ENCODE measurements at places on chromosomes 3 and 15. TPM values are rescaled to one million over a fixed set of nuclear protein-coding genes. Genes with fewer than 3 reads are reported as not detected.

GRCh38 chr15:70555713-70556112, 207.6 kb downstream of the UACA start:
- no peak for DNase-seq

Gene MAGEL2
- 0.09 TPM for total RNA-seq

DNA sequence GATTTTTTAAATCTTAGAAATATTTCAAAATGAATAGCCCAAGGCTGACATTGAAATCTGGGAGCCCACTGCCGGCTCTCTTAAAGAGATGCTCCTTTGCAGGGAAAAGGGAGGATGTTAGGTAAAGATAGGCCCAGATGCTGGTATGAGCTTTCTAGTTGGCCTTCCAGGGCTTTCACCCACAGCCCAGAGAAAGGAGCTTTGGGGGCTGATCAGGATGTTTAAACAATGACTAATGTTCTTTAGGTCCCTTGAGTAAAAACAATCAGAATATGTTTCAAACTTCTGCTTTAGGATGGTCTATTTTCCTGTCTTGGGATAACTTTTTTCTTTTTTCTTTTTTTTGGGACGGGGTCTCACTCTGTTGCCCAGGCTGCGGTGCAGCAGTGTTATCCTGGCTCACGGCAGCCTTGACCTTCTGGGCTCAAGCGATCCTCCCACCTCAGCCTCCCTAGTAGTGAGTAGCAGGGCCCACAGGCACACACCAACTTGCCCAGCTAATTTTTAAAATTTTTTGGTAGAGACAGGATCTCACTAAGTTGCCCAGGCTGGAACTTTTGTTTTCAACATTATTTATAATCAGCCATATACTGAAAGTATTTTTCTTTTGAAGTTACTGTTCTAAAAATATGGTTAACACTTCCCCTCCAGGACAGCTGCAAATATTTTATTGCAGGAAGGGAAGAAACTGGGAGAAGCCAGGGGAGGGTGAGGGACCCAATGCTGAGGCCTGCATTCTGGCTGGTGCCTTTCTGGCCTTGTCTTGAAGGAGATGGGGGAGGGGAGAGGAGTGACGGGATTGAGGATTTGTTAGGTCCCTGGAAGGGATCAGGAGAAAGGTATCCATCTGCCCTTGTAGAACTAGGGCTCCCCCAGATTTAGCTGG, 70.1 kb downstream of the TRAK1 start:
- no peak for DNase-seq

Gene KCNH8
- total RNA-seq, result not detected

- DNase-seq, result no peak
Measured at GRCh38 chr3:45486926-45487325, 98.5 kb downstream of the LARS2 start.

Gene AMIGO3
- not detected for total RNA-seq

Gene DPPA4
- total RNA-seq, result not detected

Gene ZNF609
- total RNA-seq, result 23.5 TPM

DNA sequence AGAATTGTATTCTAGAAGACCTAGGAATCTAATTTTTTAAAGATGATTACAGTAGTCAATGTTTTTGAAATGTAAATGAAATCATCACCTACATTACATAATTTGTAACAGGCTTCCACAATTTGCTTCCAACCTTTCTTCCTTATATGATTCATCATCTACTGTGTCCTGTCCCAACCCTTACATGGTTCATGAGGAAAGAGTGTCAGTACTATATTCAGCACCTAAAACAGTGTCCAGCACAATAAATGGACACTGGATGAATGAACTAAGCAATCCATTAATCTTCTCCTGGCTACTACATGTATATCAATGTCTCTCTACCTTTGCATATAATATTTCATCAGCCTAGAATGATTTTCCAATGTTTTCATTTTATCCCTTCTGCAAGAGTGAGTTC, 12.2 kb downstream of the FGF12 start:
- no peak for DNase-seq

GRCh38 chr15:47609693-47610092, 107.6 kb upstream of the SEMA6D start:
- no peak for DNase-seq

DNA sequence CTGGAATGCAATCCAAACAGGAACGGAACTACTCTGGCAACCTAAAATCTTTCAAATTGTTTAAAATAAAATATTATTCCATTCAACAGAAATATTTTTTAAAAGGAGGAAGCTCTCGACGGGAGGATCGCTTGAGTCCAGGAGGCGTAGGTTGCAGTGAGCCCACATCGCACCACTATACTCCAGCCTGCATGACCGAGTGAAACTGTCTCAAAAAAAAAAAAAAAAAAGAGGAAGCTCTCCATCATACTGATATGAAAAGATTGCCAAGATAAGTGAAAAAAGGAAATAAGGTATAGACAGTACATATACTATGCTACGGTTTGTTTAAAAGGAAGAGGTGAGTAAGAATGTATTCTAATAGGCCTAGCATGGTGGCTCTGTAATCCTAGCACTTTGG, 3.6 kb downstream of the RAD18 start:
- DNase-seq, result no peak

GRCh38 chr15:95684693-95685115, 645.8 kb upstream of the NR2F2 start:
- no peak for DNase-seq

DNA sequence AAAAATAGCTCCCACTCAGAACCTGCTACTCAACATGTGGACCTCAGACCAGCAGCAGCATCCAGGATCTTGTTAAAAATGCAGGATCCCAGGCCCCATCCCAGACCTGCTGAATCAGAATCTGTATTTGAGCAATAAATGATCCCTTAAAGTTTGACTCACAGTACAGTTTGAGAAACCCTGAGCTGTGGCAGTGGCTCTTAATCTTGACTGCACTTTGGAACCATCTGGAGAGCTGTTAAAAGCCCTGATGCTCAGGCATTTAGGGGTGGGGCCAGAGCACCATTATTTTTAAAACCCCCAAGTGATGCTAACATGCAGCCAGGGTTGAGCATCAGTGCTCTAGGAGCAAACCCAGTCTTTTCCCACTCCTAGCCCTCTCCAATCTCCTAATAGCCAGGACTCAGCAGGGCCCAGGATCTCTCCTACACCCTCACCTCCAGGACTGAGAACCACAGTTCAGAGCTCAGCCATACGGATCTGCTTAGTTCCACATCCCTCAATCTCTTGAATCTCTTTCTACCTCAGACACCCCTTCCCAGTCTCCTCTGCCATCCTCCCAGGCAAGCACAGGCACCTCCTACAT, 10.2 kb downstream of the RFTN1 start:
- no peak for DNase-seq

Gene SH2D7
- total RNA-seq, result not detected

DNA sequence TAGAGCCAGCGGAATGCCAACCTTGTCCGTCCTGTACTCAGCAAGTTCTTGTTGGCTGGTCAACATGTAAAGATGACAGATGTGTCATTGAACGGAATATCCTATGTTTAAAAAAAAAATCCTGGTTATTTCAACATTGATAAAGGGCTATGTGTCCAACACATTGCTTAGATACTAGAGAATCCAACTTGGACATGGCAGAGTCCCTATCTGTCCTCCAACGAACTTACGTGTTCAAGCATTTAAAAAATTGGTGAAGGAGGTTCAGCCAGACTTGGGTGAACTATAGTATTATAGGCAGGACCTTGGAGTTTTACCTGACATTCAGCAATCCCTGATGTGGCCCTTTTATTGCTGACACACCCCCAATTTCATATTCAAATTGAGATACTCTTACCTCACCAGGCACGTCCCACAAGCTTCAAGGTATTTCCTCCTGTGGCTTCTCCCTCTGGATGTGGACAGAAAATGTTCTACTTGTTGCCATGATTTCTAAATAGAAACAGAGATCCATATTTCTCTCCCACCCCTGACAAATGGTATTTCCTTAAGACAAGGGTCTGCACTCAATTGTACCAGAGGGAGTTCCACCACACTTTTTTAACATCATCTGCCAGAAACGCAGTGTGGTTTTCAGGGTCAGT, 207.7 kb upstream of the TPM1 start:
- DNase-seq, result no peak

DNA sequence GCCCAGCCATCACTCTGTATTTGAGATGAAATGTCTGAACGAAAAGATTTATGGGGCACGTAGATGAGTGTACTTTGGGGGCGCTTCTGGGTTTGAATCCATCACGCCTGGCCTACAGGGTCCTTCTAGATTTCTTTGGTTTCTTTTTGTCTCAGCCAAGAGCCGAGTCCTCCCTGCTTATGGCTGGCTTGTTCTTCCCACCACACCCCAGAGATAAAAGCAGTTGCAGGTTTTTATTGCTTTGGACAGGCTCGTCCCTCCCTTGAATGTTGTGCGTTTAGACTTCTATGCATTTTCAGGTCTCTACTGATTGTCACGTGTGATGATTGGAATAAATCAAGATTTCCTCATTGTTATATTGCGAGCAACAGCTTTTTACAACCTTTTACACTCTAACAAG, 104.8 kb upstream of the CHRNA7 start:
- no peak for DNase-seq

Gene ATRIP
- total RNA-seq, result 2.1 TPM

Data from heart left ventricle (tissue), 16 donors.